ENCODE measurements at places on chromosomes 1 and 21. TPM values are rescaled to one million over a fixed set of nuclear protein-coding genes. Genes with fewer than 3 reads are reported as not detected.

Gene CYP2J2
- polyA plus RNA-seq, result 5.0 TPM

Gene LCA5L
- 3.0 TPM for polyA plus RNA-seq

Gene MROH9
- polyA plus RNA-seq, result 0.49 TPM

Gene SLFNL1
- 0.94 TPM for polyA plus RNA-seq

Gene KCNT2
- 1.0 TPM for polyA plus RNA-seq

Gene TAL1
- polyA plus RNA-seq, result 6.4 TPM

Gene EPHA10
- polyA plus RNA-seq, result 0.26 TPM

Gene ADORA1
- 0.77 TPM for polyA plus RNA-seq

Gene ST6GALNAC3
- polyA plus RNA-seq, result 8.4 TPM

Gene TSTD1
- polyA plus RNA-seq, result 187 TPM
